ENCODE measurements at places on chromosomes 7 and 10.

DNA sequence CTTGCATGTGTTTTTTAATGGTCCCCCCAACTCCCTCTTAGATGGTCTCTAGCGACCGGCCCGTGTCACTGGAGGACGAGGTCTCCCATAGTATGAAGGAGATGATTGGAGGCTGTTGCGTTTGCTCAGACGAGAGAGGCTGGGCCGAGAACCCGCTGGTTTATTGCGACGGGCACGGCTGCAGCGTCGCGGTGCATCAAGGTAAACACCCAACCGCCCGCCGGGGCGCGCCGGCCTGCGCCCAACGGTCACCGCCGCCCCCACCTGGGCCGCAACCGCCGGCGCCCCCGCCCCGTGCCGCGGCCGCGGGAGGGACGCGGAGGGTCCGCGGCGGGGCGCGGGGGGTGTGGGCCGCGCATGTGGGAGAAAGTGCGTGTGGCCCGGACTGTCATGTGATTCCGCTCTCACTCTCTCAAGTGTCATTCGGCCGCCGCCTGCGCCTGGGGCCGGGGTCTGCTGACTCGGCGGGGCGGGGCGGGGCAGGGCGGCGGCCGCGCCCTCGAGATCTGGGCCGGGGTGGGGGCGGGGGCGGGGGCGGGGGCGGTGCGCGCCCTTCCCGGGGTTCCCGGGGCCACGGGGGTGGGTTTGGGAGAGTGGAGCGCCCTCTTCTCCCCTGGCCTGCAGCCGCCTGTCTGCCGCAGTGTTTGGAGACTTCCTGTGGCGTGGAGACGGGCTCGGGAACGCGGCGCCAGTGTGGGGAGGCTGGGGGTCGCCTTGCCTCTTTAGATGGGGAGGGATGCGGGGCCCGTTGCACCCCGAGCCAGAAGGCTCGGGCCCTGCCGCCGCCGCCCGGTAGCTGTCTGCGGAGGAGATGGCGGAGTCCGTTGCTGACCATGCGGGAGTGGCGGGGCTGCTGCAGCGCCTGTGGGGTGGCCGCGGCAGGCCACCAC, 817 bp downstream of the MLLT10 start:
- peak; percentile 41 for DNase-seq

GRCh38 chr10:30748152-30748973, 118.8 kb upstream of the LYZL2 start:
- no peak for DNase-seq

DNA sequence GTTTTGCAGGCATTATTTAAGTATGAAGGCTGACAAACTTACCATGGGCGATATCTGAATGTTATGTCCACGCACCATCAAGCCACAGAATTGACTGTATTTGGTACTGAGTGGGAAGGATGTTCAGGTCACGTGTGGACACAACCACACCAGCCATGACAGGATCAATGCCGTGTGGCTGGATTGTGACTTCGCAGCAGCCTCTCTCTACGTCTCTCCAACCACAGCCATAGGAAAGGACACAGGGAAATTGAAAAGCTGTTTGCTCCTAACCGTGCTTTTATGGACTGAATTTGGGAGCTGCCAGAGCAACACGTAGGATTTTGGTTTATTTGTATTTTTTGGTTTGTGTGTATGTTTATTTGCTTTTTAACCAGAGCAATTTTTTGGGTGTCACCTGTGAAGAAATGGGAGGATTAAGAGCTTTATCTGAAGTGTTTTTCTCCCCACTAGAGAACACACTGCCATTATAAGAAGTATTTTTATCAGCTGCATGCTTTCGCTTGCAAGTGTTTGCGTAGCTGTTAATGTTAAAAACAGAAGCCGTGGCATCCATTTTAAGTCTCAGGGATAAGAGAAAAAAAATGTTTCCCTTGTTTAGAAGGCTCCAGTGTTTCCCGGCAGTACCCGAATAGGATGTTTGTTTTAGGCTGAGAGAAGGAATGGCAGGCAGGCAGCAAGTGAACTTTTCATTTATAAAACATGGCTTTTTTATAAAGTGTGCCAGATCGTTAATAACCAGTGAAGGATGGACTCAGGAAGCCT, 401.1 kb upstream of the NFE2L3 start:
- no peak for DNase-seq

- no peak for DNase-seq
Measured at GRCh38 chr7:17939211-17939605, 1.1 kb downstream of the SNX13 start.

DNA sequence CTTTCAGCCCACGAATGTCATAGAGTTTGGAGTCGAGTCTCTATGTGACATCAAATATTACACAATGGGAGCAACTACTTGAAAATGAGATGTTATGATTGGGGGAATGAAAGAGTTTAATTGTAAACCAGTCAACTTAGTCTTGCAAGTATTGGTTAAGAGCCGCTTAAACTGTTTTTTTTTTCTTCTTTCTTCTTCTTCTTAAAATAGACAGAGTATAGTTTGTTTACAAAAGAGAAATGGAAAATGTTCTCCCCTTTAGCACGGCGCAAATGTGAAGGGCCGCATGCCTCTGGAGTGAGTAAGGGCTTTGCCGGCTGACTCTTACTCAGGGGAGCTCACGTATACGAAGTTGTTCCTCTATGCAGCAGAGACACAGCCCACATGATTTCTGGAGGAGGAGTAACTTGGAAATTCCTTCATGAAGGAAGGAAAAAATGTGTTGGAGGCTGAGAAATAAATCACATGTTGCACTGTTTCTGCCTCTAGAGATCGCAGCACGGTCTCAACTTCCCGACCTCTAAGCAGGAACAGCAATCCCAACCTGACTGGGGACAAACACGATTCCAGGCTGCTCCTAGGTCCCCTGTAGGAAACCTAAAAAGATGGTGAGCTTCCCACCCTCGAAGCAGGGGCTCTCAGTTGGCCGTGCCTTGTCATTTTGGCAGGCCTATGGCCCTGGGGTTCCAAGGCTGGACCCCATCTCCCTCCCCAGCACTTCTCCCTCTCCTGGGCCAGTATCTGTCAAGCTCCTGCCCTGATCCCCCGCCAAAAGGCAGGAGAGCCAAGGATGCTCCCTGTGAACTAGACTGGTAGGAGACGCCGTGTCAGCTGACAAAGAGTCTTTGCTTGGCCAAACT, 44.8 kb downstream of the MYOF start:
- DNase-seq: no peak

DNA sequence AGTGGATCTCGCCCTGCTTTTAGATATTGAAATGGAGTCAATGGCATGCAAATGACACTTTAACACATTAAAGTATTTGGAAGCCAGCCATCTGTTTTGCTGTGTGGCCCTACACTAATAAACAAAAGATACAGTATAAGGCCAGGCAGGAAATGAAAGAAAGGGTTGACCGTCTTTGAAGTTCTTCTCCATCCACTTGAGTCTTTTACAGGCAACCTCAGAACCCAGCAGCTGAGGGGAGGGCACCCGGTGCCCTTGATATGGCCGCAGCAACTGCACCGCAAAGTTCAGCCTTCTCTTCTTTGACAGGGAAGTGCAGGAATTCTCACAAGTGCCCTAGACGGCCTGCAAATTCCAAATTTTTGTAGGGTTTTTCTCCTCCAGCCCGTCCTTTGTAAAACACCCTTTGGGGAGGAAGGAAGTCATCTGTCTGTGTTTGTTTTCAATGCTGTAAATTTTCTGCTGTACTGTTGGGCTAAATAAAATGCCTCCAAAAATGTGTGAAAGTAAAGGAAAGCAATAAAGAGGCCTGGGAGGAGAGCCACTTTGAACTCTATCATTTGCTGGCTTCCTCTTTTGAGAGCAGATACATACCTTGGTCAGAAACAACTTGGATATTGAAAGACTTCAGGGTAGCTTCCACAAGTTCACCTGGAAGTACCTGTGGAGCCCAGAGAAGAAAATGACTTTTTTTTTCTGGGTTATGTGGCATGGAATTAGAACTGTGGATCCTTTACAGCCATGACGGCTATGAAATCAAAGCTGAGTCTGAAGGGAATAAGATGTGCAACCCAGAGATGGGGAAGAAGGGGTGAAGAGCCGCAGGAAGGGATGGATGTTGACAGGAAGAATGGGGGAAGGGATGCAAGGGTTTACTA, 3.6 kb downstream of the HOXA1 start:
- DNase-seq: no peak

DNA sequence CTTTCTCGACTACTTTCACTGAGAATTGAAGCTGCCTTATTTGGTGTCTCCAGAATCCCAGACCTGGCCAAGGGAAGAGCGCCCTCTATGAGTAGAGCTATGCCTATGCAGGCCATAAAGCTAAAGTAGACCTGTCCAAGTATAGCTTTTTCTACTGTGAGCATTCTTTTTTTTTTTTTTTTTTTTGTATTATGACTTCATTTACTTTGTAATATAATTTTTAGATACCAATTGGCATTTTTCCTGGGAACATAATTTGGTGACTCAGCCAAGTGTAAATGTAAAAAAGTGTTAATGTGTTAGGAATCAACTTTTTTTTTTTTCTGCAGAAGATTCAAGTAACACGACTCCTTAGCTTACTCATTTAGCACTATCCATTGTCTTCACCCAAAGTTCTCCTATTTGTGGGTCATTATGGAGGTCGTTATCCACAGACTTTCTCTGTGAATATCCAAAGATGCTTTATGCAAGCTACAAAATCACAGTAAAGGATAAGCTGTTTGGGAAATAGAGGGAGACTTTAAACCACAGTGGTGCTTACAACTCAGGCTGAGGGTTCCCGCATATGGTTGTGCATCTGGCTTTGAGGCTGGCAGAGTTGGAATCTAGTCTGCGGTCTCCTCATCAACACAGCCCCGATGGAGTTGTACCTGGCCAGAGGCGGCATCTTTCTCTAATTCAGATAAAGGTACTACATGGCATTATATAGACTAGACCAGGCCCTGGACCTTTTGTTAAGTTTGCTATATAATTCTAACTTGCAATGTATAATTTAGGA, 1040.2 kb upstream of the SORCS1 start:
- DNase-seq: no peak

- no peak for DNase-seq
Measured at GRCh38 chr7:148720472-148720871, 21.8 kb downstream of the CUL1 start.

GRCh38 chr7:127766831-127767459, 115.0 kb downstream of the SND1 start:
- DNase-seq: no peak

- peak; percentile 46 for DNase-seq
Measured at GRCh38 chr7:36784991-36785940, 61.0 kb upstream of the AOAH start.

DNA sequence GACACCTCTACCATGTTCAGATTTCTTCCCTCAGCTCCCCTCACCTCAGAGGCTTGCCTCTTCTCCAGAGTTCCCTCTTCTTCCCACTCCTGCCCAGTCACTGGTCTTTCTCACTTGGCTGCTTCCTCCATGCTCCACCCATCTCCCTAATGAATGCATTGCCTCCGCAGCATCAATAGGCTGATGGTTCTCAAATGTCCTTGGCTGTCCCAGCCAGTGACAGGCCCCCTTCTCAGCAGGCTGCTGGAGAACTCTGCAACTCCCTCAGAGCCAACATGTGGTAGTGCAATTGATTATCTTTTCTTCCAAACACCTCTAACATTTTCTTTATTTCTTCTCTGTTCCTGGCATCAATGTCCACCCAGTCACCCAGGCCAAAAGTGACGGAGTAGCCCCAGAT, 218.2 kb downstream of the RELN start:
- no peak for DNase-seq

All from stimulated activated CD4-positive, alpha-beta T cell treated with anti-CD3 and anti-CD28 coated beads, Interleukin-4, amount 100 ng/mL, for 4 hours (primary cell).